ENCODE measurements at places on chromosomes 4 and X.

GRCh38 chrX:123590842-123591486, 141.9 kb downstream of the THOC2 start:
- no peak for DNase-seq

- DNase-seq = peak; percentile 75
Observed at GRCh38 chrX:118976599-118977340, 2.4 kb downstream of the LONRF3 start.

- no peak for DNase-seq
Observed at GRCh38 chr4:16884673-16885460, 13.6 kb downstream of the LDB2 start.

GRCh38 chr4:150209140-150209829, 131.0 kb downstream of the DCLK2 start:
- DNase-seq = peak; percentile 65

DNA sequence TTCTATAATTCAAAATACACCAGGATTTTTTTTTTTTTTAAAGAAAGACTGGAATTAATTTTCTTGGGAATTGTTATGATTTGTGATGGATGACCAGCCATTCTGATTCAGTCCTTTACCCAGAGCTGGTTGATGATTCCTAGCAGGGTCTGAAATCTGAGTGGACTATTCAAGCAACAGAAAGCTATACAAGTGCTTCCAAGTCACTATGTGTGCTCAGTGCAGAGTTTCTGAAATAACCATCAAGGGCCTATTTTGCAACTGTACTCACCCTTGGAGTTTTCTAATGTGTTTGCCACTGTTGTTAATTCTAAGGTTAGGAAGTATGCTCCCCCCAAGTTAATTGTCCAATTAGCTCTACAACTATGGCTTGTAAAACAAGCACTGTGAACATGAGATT, 137.7 kb upstream of the RAPGEF2 start:
- no peak for DNase-seq

GRCh38 chrX:57640674-57641016, 39.4 kb downstream of the NLRP2B start:
- DNase-seq = no peak

DNA sequence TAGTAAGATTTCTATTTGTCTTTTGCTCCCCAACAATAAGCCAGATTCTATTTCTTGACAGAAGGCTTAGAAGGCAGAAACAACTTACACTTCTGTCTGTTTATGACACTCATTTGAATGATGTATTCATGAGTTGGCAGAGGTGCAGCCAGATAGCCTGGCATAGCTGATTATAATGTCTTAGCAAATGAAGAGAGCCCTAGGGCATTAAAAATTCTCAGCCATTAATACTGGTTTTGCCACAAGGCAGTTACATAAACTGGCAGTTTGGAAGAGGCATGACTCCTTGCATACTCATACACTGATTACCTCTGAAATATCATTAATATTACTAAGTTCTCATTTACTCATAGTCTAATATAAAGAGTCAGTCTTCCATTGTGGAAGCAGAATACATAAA, 728.5 kb upstream of the NDST4 start:
- DNase-seq = no peak

- DNase-seq = no peak
Observed at GRCh38 chr4:139682741-139683151, 17.1 kb downstream of the MGST2 start.

GRCh38 chr4:156778606-156779005, 193.0 kb downstream of the PDGFC start:
- DNase-seq = no peak

DNA sequence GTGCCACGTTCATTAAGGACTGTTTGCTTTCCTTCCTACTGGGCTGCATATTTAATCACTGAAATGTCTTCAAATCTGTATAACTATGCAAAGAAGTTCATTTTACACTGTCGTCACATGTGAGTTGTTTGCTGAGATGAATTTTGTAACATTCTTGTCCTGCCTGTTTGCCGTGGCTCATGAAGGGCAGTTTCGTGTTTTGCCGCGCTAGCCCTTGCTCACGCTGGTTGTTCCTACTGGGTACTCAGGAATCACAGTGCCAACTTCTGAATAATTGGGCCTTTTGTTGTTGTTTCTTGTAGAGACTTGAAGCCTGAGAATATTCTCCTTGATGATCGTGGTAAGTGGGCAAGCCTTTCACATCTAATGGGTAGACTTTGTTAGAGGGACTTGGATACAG, 52.2 kb downstream of the HTT-AS start:
- no peak for DNase-seq

GRCh38 chr4:176492646-176493302, 173.0 kb downstream of the SPCS3 start:
- DNase-seq = no peak

DNA sequence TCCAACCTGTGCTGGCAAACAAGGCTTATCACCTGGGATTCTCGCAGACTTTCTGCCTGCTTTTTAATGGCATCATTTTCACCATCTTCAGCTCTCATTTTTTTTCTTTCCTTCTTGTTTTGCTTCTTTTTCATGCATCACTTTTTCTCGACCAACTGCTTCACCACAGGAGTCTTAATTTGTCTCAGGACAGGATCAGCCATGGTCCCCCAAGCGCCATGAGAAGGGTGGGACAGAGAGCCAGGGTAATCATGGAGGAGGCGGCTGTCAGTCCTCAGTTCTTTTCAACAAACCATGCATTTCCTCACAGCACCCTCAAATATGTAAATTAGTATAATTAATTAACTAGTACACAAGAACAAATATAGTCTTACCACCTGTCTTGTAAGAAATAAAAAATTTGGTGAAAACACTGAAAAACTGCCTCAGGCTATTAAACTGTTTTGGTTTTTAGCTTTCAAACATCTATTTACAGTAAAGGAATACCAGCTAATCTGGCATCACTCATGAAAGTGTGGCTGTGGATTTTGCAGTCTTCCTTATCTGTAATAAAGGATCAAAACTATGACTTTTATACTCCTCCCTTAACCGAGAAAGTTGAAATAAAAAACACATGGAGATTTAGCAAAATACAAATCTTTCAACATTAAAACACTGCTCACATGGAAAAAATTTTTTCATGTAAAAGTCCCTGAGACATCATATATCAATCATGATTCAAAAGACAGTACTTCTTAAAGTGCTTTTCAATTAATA, 19.1 kb downstream of the EIF4E start:
- DNase-seq = no peak

DNA sequence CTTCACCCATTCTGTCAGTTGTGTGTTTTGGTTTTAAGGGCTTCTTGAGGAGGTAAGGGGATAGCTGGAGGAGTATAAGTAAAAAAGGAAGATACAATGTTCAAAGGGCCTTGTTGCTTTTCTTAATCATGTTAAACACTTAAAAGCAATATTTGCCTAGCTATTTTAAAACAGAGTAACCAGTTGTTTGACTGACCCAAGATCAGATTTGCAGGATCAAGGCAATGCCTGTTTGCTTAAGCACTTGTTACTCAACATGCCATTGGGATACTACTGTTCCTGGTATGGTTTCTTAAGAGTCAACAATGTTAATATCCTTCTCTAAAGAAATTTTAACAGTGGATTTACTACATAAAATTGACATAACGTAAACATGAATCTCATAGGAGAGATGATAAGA, 2.6 kb downstream of the DCLK2 start:
- DNase-seq = no peak

DNA sequence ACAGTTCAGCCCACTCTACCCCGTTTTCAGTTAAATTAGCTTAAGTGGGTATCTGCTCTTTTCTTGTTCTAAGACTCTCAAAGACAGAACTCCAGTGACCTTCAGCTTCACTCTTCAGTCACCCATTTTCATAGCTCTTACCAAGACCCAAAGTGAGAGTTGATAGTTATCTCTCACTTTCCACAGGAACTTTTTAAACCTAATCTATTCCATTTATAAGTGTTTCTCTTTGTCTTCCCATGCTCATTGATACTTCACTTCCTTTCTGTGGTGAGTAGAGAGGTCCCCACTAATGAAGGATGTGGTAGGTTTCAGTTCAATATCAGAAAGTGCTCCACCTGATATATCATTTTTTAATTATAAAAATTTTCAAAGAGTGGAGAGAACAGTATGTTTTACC, 33.4 kb downstream of the COX18 start:
- no peak for DNase-seq

- DNase-seq = no peak
Observed at GRCh38 chr4:126395664-126396063, 1080.9 kb downstream of the FAT4 start.

GRCh38 chr4:117968606-117969005, 65.7 kb upstream of the NDST3 start:
- no peak for DNase-seq

GRCh38 chr4:55879224-55879623, 25.8 kb downstream of the EXOC1 start:
- DNase-seq = no peak

DNA sequence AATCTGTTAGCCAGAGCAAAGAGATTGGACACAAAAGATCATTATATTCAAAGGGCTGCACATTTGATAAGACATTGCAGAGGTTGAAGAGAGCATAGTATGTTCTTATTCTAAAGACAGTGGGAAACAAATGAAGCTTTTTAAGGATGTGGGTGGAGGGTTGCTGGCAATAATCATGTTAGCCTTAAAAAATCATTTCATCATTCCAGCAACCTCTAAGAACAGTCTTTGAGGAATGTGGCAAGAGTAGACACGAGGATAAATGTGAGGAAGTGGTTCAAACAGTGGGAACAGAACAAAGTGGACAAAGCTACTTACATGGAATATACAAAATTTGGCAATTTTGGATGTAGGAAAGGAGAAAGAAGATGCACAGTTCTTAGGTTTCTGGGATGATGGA, 167.3 kb upstream of the SPRY1 start:
- DNase-seq = no peak

DNA sequence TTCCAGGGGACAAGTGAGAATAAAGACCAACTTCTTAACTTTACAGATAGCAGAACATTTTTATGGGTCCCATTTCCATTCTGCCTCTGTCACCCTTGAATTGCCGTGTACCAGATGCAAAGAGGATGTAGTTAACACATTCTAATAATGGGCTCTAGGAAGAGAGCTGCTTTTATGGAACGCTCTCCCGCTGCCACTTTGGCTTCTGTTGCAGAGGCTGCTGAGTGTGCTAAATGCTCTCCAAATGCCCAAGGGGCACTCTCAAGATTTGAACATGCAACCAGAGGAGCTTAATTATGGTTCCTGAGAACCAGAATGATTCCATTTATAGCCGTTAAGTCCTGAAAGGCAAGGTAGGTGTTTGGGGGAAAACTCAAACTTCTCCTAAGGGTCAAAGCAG, 28.1 kb upstream of the GPC3 start:
- no peak for DNase-seq

GRCh38 chrX:22536746-22537304, 264.1 kb downstream of the CBLL2 start:
- DNase-seq = no peak

- DNase-seq = peak; percentile 28
Observed at GRCh38 chr4:26885912-26886274, 25.3 kb downstream of the STIM2 start.

GRCh38 chrX:65871671-65872311, 168.1 kb downstream of the VSIG4 start:
- peak; percentile 61 for DNase-seq

- DNase-seq = no peak
Observed at GRCh38 chr4:148375584-148375983, 66.6 kb downstream of the NR3C2 start.

- no peak for DNase-seq
Observed at GRCh38 chrX:46792810-46793188, 33.9 kb upstream of the SLC9A7 start.

DNA sequence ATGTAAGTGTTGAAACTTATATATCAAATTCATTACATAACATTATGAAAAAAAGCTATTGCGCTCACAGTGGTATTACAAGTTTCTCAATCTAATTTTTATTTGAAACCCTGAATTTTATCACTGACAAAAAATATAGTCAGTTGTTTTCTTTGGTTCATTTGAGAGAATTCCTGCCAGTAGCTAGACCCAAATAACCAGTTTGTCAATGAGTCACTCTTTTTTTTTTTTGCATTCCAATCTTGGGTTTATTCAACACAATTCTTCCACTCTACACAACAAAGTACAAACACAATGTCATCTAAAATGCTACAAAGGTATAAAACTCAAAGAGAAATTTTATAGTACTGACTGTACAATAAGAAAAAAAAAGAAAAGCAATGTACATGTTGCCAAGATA, 13.1 kb downstream of the HPF1 start:
- no peak for DNase-seq

DNA sequence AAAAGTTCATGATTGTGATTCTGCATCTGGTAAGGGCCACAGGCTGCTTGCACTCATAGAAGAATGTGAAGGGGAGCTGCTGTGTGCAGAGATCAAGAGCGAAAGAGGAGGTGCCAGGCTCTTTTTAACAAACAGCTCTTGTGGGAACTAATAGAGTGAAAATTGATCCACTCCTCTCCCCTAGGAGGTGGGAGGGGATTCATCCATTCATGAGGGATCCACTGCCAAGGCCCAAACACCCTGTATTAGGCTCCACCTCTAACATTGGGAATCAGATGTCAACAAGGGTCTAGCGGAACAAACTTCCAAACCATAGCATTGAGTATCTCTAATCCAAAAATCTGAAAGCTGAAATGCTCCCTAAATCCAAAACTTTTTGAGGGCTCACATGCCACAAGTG, 16.4 kb upstream of the PPID start:
- no peak for DNase-seq

- DNase-seq = no peak
Observed at GRCh38 chrX:106751407-106751806, 24.9 kb downstream of the RNF128 start.

- peak; percentile 53 for DNase-seq
Observed at GRCh38 chr4:165326831-165327210, 648 bp upstream of the MSMO1 start.

DNA sequence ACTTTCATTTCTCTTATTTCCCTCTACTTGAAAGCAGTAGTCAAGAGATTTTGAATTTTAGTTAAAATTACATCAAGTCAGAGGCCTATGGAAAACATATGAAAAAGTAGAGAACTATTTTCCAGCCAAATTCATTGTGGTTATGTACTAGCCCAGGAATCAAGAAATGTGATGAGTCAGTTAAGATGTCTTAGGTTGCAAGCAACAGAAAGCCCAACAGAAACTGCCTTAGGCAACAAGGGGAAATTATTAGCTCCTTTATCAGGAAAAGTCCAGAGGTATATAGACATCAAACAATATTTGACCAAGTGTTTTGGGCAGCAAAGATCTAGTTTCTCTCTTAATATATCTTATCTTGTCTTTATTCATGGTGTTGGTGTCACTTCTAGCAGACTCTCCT, 37.8 kb upstream of the FRMD7 start:
- no peak for DNase-seq

DNA sequence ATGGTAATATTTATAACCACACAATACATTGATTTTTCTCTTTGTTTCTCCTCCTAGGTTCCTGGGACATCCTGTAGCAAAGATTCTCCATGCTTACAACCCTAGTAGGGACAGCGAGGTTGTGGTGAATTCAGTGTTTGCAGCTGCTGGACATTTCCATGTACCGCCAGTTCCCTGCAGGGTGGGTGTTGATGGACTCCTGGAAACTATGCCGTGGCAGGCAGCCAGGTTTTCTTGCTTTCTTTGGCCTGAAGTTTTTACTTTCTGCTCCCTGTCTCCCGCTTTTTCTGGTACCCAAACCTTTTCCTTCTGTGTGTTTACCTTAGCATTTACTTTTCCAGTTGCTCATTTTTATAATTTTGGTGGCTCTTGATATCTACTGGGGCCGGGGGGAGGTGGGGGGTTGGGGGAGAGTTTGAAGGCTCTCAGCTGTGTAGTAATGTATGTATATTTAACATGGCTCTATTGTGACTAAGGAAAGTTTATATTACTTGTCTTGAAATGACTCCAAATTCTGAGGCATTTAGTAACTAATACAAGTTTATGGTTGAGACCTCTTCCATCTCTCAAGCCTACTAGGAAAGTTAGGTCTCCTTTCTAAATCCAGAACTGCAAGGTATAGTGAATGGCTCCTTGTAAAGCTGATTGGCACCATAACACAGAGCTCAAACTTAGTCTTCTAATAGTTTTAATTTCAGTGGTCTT, 89.7 kb downstream of the TMEM131L start:
- peak; percentile 42 for DNase-seq

All from colonic mucosa (tissue), 4 donors.